HCT116 (cell line): ENCODE measurements at places on chromosomes 12 and 14.

DNA sequence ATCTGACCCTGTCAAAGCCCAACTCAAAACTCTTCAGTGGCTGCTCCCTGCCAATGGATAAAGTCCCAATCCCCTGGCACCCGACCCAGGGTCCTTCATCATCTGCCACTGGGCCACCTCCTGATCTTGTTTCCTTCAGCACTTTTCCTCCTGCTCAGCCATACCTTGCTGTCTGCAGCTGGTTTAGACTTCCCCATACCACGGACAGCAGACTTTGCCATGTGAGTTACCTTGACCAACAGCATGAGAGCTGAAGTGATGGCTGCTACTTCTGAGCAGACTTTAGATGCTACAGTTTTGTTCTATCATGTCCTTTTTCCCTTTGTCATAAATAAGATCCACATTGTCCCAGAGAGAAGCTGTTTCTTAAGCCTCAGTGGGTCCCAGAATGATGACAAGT, 33.3 kb upstream of the STON2 start:
- no peak overlapping the region for H3K4me3 ChIP-seq
- H3K27me3 ChIP-seq = peaks cover 28% of the 10 kb centered on the region
- H3K27ac ChIP-seq = no peak overlapping the region

GRCh38 chr12:12901158-12901791, 9.9 kb downstream of the GPRC5A start:
- H3K36me3 ChIP-seq = peaks cover 3% of the 10 kb centered on the region; the same call in 1 of the 2 replicates
- H3K4me3 ChIP-seq = peak overlapping the region; percentile 6; the same call in 1 of the 2 replicates

DNA sequence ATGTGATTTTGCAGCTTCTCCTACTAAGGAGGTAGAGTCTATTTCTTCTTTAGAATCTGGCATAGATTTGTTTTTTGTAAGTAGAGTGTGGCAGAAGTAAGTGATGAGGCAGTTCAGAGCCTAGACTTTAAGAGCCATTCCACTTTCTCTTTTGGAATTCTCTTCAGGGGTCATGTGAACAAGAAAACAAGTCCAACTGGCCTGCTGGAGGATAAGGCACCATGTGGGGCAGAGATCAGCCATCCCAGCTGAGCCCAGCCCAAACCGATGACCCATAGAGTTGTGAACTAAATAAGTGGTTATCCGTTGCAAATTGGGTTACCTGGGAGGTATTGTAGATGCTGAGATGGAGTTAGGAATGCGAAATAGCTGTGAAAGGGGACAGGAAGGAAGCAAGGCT, 60.3 kb upstream of the TBPL2 start:
- no peak for DNase-seq
- no peaks in the 10 kb centered on the region for H3K4me1 ChIP-seq
- H3K4me3 ChIP-seq = no peak overlapping the region
- no peaks in the 10 kb centered on the region for H3K27me3 ChIP-seq
- H3K27ac ChIP-seq = no peak overlapping the region
- H3K36me3 ChIP-seq = no peaks in the 10 kb centered on the region

- H3K36me3 ChIP-seq = no peaks in the 10 kb centered on the region
- no peak overlapping the region for H3K4me3 ChIP-seq
- no peak for DNase-seq
- peaks cover 9% of the 10 kb centered on the region for H3K4me1 ChIP-seq
- H3K27ac ChIP-seq = no peak overlapping the region
- no peaks in the 10 kb centered on the region for H3K27me3 ChIP-seq
Measured at GRCh38 chr14:65211341-65211987, 109.1 kb upstream of the MAX start.

DNA sequence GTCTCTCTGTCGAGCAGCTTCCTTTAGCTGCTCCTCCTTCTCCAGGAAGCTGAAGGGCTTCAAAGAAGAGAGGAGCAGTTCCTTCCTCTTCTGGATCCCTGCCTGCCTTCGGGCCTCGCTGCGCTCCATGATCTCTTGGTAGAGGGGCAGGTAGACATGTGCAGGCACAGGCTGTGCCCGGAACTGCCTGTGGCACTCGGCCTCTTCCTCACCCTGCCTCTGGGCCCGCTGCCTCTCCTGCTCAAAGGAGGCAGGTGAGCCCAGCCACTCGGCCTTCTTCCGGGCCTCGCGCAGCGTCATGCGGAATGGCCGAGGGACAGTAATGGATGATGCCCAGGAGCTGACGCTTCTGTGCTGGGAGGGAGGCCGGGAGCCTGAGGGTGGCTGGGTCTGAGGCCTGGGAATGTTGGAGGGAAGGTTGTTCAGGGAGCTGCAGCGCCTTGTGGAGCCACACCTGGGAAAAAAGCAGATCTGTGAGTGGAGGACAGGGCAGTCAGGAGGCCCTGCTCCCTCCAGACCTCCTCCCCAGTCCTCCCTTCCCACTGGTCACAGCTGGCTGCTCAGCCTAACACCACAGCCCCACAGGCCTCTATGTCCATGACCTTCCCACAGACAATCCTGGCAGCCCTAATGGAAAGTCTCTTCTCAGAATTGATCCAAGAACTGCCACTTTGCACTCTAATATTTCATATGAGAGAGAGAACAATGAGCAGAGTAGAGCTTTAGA, 5.3 kb downstream of the FAM161B start:
- peaks cover 6% of the 10 kb centered on the region; the same call in 1 of the 2 replicates for H3K4me1 ChIP-seq
- DNase-seq = no peak

- no peak for DNase-seq
- H3K27me3 ChIP-seq = peaks cover 28% of the 10 kb centered on the region
- no peak overlapping the region for H3K27ac ChIP-seq
- H3K4me3 ChIP-seq = no peak overlapping the region
- H3K4me1 ChIP-seq = no peaks in the 10 kb centered on the region
Measured at GRCh38 chr12:96803969-96804368, 103.1 kb upstream of the NEDD1 start.

GRCh38 chr12:106629797-106630659, 47.2 kb downstream of the RFX4 start:
- H3K36me3 ChIP-seq = no peaks in the 10 kb centered on the region
- H3K27ac ChIP-seq = no peak overlapping the region
- H3K4me3 ChIP-seq = no peak overlapping the region
- H3K27me3 ChIP-seq = no peaks in the 10 kb centered on the region
- DNase-seq = no peak

DNA sequence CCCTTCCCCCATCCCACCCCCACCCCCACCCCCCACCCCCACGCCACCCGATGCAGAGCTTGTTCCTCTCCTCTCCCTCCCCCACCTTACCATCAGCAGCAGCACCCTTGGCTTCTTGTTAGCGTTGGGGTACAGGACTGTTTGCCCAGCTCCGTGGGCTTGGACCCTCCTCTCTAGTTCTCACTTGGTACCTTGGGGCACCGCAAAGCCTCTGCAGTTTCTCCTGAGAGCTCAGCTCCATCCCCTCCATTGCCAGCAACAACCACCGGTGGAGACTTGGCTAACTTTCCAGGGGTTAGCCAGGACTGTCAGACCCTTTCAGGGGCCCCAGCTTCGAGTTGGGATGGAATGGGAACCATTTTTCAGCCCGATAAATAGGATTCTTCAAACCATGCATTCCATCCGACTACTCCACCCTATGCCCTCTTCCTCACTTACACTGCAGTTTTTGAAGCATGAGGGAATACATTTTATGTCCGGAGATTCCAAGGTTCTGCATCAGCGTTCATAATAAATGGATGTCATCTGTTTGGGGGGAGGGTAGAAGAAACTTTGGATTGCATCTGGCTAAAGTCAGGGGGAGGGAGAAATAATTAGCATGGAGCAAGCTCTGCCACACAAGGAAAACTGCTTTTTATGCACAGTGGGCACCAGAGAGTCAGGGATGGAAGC, 1.1 kb downstream of the SCN8A start:
- peaks cover 5% of the 10 kb centered on the region; the same call in 1 of the 2 replicates for H3K4me1 ChIP-seq
- H3K4me3 ChIP-seq = no peak overlapping the region
- no peak overlapping the region for H3K27ac ChIP-seq
- DNase-seq = no peak

DNA sequence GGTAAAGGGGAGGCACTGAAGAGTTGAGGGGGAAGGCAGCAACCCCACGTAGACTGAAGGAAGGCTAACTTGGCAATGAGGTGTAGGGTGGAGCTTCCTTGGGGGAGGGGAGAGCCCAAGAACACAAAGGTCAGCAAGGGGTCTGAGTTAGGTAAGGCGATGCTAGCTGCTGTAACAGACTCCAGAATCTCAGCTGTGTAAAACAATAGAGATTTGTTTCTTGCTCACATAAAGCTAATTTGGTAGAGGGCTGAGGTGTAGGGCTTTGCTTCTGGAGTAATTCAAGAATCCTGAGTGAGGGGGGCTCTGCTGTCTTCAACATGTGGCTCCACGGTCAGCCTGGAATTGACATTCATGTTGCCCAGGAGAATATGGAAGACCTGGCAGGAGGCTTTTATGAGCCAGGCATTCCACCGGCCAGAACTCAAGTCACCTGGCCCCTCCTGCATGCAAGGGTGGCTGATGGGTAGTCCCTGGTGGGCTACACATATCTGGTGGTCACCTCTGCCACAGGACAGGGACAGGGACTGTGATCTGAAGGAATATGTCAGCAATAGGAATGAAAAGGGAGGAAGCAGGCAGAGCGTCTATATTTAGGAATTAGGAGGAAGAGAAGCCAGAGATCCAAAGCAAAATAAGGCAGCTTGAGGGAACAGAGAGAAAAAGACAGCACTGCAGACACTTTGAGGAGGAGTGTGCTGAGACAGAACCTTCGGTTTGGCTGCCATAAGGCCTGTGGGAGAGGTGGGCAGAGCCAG, 153.7 kb downstream of the ZFP36L1 start:
- no peaks in the 10 kb centered on the region for H3K27me3 ChIP-seq
- H3K4me1 ChIP-seq = peaks cover 9% of the 10 kb centered on the region; the same call in 1 of the 2 replicates
- H3K36me3 ChIP-seq = no peaks in the 10 kb centered on the region
- H3K27ac ChIP-seq = no peak overlapping the region
- no peak for DNase-seq

DNA sequence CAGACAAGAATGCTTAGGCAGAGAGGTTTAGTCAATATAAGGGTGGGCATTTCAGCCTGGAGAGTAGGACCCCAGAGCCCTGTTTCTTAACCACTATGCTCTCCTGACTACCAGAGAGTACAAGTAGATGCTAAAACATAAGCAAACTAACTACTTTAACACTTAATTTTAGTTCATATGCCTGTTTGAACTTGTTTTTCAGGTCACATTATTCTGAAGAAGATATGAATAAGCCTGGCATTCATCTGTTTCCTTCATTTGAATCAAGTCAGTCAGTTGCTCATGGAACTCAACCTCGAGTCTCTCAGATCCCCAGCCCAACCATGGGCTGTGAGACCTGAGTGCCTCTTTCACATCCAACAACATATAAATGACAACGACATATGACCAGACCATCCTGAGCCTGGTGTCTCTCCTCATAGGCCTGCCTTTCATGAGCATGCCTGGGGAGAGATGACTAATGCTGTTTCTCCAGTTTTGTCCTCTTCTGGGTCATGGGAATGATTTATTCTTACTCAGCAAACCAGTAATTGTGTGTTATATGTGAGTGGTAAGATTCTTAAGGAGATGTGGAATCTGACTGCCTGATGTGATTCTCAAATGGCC, 251.1 kb upstream of the BTG1 start:
- H3K27ac ChIP-seq = no peak overlapping the region
- H3K4me1 ChIP-seq = no peaks in the 10 kb centered on the region
- no peaks in the 10 kb centered on the region for H3K36me3 ChIP-seq
- DNase-seq = no peak

GRCh38 chr12:111377440-111377839, 8.5 kb upstream of the PHETA1 start:
- no peaks in the 10 kb centered on the region for H3K4me1 ChIP-seq
- no peak overlapping the region for H3K27ac ChIP-seq
- no peaks in the 10 kb centered on the region for H3K27me3 ChIP-seq
- no peak for DNase-seq
- no peak overlapping the region for H3K4me3 ChIP-seq

- no peak overlapping the region for H3K4me3 ChIP-seq
- no peaks in the 10 kb centered on the region for H3K36me3 ChIP-seq
- DNase-seq = no peak
- H3K27ac ChIP-seq = no peak overlapping the region
- no peaks in the 10 kb centered on the region for H3K4me1 ChIP-seq
Measured at GRCh38 chr12:81381951-81382350, 304.1 kb downstream of the ACSS3 start.

- no peaks in the 10 kb centered on the region for H3K36me3 ChIP-seq
- no peaks in the 10 kb centered on the region for H3K4me1 ChIP-seq
- no peak for DNase-seq
- H3K4me3 ChIP-seq = no peak overlapping the region
- no peaks in the 10 kb centered on the region for H3K27me3 ChIP-seq
- no peak overlapping the region for H3K27ac ChIP-seq
Measured at GRCh38 chr12:109255377-109255776, 53.7 kb downstream of the FOXN4 start.

DNA sequence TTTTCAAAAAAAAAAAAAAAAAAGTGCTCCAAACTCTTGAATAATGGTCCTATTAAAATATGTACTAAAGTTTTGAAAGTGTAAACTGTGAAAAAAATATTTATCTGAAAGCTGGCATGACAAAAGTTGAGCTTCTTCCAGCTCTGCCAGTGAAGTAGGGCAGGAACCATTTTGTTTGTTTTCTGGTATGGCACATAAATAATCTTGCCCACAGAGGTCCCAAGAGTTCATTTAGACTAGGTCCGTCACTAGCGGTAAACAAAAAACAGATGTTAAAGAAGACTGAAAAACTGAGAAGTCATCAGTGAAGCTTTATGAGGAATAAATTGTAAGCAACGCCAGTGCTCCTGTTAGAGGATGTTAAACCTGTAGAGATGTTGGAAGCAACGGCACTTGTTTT, 7.0 kb downstream of the ERP27 start:
- no peak overlapping the region for H3K27ac ChIP-seq
- H3K36me3 ChIP-seq = no peaks in the 10 kb centered on the region
- H3K27me3 ChIP-seq = no peaks in the 10 kb centered on the region
- DNase-seq = no peak
